ENCODE measurements at places on chromosomes 6 and 20. TPM values are rescaled to one million over a fixed set of nuclear protein-coding genes. Genes with fewer than 3 reads are reported as not detected.

The C4A gene
- total RNA-seq, result 0.89 TPM

The CHRNA4 gene
- 0.61 TPM for total RNA-seq

The SPTLC3 gene
- total RNA-seq, result not detected

The GNAS-AS1 gene
- total RNA-seq, result not detected

The SRSF12 gene
- 2.2 TPM for total RNA-seq

The GPX5 gene
- total RNA-seq, result not detected

Measured in A549 treated with dexamethasone at 1 μM for 4 hours (cell line).